Stimulated activated CD8-positive, alpha-beta memory T cell treated with anti-CD3 and anti-CD28 coated beads, Interleukin-7, amount 100 ng/mL, for 4 hours (primary cell): ENCODE measurements at places on chromosomes 1 and 21.

- no peak for DNase-seq
These were observed 95.4 kb upstream of the CLDN14 start for GRCh38 chr21:36575306-36575705.

GRCh38 chr1:226679853-226680516 is 59.1 kb downstream of the ITPKB start:
- peak; percentile 74 for DNase-seq

GRCh38 chr1:116556289-116557006 is 14.4 kb downstream of the CD58 start:
- DNase-seq: peak; percentile 75

DNA sequence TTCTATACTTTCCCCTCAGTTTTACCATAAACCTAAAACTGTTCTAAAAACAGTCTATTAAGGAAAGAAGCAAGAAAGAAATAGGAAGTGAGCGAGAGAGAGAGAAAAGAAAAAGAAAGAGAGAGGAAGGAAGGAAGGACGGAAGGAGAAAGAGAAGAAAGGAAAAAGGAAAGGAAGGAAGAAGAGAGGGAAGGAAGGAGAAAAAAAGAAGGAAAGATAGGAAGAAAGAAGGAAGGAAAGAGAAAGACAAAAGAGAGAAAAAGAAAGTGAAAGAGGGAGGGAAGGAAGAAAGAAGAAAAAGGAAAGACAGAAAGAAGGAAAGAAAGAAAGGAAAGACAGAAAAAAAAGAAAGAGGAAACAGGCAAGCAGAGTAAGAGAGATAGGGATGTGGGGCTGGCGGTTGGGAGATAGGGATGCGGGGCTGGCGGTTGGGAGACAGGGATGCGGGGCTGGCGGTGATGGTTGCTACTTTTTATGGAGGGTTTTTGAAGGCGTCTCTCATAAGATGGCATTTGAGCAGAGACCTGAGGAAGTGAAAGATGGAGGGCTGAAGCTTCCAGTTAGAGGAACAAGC is 70.4 kb upstream of the IRF2BP2 start:
- DNase-seq: no peak

GRCh38 chr1:193434319-193434718 is 247.9 kb upstream of the B3GALT2 start:
- DNase-seq: no peak

- no peak for DNase-seq
These were observed 280.5 kb upstream of the CAMK1G start for GRCh38 chr1:209302779-209303568.

GRCh38 chr1:28037946-28038345 is 50.5 kb downstream of the EYA3 start:
- DNase-seq: no peak

- no peak for DNase-seq
These were observed 5.3 kb downstream of the PTTG1IP start for GRCh38 chr21:44867999-44868700.

- DNase-seq: no peak
These were observed 215.4 kb downstream of the ASTN1 start for GRCh38 chr1:176949033-176949662.

- no peak for DNase-seq
These were observed 67.7 kb downstream of the ALG6 start for GRCh38 chr1:63435161-63435560.

DNA sequence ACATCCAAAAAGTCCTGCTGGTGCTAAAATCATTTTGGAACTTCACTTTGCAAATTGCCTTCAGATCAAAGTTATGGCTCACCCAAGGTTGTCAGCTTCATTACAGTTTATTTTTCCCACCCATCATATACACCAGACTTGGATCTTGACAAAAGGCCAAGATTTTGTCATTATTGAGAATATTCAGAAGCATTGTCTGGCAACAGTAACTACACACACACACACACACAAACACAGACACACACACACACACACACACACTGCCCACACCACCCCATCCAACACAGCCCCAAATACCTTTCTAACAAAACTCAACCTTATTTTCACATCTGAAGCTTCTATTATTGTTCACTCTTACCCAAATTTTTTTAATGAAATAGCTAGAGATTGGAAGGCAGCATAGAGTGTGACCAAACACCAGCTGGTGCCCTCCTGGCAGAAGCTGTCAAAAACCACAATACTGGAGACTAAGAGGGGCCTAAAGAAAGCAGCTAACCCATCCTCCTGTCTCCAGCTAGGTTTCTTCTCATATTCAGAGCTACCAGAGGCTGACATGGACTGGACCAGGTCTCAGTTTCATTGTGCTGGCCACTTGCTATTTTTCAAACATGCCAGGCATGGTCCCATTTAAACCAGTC is 139.1 kb upstream of the ZC3H11B start:
- no peak for DNase-seq

DNA sequence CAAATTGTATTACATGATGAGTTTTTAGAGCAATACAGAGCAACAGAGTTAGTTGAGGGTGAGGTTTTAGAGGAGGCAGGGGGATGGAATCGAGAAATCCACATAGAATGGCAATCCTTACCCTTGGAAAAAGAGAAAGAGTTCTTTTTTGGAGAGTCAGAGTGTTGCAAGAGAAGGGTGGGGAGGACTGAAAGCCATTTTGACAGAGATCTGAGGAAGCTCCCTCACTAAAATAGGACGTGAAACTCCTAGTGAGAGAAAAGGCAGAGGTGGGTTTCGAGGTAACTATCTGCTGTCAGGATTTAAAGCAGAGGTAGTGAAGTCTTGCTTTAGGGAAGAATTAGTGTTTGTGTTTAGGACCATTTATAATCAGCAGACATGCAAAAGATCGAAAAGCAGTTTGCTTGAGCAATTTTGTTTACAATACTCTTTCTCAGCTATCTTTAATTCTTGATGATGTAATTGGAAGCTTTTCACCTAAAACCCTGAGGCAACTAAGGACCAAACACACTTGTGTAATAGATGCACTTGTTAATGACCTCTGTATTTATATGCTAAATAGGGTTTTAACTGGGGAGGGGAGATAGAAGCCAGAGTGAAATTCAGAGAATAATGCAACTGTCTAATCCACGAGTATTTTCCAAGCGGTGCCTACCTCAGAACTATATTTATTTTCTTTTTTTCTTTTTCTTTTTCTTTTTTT is 20.0 kb downstream of the ADAMTS5 start:
- DNase-seq: no peak

DNA sequence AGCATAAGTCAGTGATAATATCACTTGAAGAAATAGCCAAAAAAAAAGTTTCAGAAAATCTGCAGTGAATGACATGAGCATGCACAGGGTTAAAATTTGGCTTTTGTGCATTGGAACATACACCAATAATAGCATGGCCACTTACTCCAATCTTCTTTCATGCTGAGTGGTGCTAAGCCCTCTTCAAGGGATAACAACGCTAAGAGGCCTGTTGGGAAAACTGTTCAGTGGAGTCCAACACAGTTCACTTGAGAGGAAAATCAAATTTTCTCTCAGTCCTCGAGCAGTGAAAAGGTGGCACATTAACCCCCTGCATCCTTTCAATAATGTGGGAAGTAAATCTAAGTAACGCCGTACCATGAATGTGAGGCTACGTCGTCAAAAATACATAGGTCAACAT is 264.7 kb downstream of the SPATA17 start:
- no peak for DNase-seq

DNA sequence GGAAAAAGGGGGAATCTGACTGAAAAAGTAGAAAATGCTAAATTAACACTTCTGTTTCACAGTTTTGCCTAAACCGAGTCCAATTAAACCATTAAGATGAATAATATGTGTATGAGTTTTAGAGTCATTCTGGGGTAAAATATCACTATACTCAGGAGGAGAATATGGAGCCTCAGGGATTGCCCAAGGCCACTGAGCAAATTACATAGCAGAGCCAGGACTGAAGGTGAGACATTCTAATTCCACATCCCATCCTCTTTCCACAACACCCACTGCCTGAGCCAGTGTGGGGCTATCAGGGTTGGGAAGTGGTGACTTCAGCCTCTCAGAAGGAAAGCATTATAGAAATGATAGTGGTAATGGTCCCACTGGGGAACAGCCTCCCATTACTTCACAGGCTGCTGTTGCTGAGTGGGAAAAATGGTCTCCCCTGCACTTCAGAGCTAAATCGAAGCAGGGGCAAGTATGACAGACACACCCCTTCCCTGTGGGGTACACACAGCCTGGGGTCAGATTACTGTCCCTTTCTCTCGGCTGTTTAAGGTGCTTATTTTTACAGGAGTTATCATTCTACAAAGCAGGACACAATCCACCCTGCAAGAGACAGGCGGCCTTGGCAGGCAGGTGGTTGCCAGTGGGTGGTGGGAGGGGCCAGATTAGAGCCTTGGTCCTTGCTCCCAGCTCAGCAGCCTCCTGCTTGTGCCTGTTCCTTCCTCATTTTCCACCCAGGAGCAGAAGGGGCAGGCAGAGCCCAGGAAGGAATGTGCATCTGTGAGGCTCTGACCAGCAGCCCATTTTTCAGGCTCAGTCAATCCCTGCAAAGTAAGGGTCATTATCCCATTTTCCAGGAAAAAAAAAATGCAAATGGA is 9.5 kb upstream of the BCAR3 start:
- DNase-seq: no peak

- DNase-seq: no peak
These were observed 1267.9 kb downstream of the MRPL39 start for GRCh38 chr21:24339406-24339805.

DNA sequence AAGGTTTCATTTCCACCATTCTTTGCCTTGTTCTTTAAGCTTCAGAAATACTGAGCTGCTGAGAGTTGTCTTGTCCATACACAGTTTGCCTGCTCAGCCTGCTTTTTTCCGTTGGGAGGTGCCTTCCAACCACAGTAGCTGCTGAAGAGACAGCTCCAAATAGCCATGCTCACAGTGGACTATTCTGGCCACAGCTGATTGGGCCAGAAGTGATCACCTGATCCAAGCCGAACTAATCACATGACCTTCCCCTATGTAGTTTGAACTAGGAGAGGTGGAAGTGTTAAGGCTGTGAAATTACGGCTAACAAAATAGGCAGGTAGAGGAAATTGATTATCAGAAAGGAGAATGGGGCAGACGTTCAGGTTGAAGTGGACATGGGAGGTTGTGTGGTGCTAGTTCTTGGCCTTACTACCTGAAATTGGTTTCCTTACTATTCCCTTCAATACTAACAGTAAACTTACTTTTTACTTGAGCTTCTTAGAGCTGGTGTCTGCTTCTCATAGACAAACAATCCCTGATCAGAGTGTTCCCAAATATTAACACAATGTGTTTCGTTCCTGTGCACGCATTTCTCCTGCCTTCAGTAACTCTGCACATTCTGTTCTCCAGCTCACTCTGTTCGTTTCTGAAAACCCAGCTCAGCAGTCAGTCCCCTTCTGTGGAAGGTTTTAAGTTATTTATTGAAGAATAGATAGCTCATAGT is 136.1 kb downstream of the RWDD3 start:
- no peak for DNase-seq

GRCh38 chr1:72283307-72284083 is 1.2 kb upstream of the NEGR1 start:
- DNase-seq: no peak

DNA sequence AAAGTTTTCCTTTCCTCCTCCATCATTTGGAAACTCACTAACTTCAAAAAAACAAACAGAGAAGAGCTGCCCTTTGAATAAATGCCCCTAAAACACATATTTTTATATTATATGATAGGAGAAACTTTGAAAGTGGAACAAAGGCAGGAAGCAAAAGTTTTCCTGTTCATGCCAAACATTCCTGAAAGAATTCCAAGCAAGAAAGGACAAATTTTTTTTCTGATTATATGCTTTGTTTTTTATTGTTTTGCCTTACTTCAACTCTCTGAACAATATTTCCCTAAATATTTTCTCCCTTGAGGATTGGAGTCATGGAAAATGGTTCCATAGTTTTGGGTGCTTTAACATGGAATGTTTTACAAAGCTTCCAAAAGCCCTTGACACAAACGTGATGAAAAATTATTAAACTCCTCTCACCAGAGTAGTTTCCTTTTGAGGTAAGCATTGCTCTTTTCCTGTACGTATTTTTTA is 638.5 kb upstream of the CAMK1G start:
- no peak for DNase-seq

- DNase-seq: no peak
These were observed 51.3 kb downstream of the MAP10 start for GRCh38 chr1:232856541-232856940.

DNA sequence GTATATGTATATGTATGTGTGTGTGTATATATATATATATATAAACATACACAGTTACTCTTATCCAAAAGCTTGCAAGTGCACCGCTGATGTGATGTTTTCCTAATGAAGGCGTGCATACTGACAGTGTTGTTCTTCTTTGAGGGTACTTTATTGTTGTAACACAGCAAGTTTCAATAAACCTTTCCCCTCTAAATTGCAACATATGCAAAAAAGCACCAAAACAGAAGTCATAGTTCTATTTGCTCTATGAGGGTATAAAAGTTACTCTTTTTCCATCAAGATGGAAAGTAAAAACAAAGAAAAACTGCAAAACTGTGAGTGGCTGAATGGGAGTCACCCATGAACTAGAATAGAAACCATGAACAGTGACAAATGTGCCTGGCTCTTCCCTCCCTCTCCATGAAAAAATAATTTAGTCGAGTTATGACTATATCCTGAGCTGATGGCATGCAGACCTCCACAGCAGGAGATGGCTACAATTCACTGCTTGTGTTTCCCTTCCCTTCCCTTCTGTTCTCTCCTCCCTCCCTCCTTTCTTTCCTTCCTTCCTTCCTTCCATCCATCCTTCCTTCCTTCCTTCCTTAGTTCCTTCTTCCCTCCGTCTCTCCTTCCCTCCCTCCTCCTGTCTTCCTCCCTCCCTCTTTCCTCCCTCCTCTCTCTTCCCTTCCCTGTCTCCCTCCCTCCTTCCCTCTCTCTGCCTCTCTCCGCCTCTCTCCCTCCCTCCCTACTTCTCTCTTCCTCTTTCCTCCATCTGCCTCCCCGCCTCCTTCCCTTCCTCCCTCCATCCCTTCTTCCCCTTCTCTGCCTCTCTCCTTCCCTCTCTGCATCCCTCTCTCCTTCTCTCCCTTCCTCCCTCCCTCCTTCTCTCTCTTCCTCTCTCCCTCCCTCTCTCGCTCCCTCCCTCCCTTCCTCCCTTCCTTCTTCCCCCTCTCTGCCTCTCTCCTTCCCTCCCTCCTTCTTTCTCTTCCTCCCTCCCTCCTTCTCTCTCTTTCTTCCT is 220.7 kb upstream of the POU3F1 start:
- no peak for DNase-seq

DNA sequence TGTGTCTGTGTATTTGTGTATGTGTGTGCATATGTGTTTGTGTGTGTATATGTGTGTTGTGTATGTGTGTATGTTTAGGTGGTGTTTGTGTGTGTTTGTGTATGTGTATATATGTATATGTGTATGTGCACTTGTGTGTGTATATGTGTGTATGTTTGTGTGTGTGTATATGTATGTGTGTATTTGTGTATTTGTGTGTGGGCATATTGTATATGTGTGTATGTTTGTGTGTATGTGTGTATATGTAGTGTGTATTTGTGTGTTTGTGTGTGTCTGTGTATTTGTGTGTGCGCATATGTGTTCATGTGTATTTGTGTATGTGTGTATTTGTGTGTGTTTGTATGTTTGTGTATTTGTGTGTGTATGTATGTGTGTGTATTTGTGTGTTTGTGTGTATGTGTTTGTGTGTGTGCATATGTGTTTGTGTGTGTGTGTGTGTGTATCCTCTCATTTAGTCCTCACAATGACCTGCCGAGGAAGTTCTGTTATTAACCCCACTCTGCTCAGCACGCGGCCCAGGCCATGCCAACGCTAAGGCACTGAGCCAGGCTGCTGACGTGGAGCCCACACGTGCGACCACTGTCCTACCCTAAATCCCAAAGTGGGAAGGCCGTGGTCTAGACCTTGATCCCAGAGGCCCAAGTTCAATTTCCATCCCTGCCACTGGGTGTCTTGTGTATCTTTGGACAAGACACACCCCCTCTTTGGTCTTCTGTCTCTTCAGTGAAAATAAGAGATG is 43.2 kb upstream of the TMEM51 start:
- DNase-seq: no peak
